Hematopoietic multipotent progenitor cell treated with erythropoietin and hydrocortisone succinate and interleukin-3 and kit ligand, for 17 days (in vitro differentiated cells): ENCODE measurements at places on chromosomes 16 and 17.

GRCh38 chr17:66764506-66764905 is 70.4 kb upstream of the CACNG5 start:
- DNase-seq, result no peak

DNA sequence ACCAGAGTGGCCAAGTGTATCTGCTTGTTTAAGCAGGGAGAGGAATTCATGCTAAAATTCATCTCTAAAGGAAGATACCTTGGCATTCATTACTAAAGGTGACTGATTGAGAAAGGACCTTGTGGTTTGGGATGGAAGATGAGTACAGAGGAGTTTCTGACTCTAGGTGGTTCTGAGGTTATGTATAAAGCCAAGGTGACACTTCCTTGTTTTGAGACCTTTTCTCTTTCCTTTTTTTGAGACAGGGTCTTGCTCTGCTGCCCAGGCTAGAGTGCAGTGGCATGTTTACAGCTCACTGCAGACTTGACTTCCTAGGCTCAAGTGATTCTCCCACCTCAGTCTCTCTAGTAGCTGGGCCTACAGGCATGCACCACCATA is 9.1 kb downstream of the ABHD15 start:
- no peak for DNase-seq

GRCh38 chr16:28078261-28078660 is 14.7 kb upstream of the GSG1L start:
- no peak for DNase-seq

DNA sequence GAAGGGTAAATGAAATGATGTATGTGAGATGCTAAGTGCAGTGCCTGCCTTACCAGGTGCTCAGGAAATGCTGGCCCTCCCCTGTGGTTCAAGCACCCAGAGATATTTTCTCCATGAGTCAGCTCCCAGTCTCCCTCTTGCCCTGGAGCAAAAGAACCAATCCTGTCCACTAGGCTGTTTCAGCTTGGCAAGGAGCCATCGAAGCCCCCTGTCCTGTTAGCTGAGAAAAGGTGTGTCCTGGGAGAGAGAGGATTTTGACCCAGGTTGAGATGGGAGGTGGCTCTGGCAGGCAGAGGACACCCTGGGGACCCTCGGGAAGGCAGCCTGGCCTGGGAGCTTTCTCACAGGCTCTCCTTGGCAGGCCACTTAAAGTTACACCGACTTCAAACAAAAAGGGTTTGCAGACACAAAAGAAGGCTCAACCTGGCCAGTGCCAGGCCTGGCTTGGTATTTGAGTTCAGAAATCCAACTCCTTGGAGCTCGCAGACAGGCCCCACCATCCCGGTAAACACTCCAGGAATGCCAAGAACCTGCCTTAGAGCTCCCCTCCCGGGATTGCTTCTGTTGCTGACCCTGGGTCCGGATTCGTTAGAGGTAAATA is 29.6 kb downstream of the NTN1 start:
- DNase-seq, result no peak

DNA sequence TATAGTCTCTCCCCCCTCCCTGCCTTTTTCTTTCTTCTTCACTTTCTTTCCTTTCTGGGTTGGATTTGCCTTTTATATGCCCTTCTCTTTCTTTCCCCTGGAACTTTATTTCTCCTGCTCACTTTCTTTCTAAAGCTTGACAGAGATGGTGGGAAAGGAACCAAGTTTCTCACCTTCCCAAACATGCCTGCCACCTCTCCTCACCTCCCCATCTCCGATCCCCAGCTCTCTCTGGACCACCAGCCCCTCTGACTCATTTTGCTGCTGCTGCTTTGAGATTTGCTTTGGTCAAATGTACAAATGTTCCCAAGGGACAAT is 6.7 kb upstream of the LHX1 start:
- no peak for DNase-seq

DNA sequence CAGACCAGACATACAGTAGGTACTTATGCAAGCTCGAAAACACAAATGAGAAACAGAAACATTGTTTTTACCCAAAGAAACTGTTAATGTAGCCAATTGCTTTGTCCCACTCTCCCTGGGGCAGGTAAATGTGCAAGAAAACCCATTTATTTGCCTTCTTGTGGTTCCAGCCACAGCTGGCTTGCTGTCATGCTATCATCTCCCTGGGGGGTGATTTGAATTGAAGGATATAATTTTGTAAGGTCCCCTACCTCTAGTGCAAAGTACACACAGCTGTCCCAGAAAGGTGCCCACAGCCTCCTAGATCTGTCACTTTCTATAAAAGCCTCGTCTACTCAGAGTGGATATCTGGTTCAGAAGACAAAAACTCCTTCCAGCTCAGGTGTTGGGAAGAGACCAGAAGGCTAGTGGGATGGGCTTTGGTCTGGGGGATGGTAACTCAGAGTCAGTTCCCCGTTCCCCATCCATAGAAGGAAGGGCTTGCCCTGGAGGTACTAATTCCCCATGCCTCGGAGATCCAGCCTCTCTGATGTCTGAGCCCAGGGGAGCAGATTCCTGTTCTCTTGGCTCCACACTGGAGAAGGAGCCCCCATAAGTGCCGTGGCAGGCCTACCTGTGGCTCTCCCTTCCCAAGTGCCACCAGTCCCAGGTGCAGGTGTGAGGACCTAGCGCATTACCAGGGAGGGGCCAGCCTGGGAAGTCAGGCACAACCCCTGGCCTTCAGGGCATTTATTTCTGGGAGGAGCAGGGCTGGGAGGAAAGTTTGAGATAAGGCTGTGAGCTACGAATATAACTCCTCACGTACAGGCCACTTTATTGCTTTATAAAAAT is 2.4 kb upstream of the PRR15L start:
- DNase-seq, result no peak

- no peak for DNase-seq
These were observed 1.6 kb upstream of the CD300A start for GRCh38 chr17:74464730-74465377.

DNA sequence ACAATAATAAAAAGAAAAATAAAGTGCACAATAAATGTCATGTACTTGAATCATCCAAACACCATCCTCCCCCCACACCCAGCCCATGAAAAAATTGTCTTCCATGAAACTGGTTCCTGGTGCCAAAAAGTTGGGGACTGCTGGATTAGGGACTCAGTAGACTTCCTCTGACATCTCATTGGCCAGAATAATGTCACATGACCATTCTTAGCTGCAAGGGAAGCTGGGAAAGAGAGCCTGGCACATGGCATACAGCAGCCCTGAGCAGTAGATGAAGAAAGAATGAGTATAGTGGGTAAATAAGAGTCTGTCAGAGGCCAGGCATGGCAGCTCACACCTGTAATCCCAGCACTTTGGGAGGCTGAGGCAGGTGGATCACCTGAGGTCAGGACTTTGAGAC is 12.5 kb downstream of the ITPRIPL2 start:
- no peak for DNase-seq

DNA sequence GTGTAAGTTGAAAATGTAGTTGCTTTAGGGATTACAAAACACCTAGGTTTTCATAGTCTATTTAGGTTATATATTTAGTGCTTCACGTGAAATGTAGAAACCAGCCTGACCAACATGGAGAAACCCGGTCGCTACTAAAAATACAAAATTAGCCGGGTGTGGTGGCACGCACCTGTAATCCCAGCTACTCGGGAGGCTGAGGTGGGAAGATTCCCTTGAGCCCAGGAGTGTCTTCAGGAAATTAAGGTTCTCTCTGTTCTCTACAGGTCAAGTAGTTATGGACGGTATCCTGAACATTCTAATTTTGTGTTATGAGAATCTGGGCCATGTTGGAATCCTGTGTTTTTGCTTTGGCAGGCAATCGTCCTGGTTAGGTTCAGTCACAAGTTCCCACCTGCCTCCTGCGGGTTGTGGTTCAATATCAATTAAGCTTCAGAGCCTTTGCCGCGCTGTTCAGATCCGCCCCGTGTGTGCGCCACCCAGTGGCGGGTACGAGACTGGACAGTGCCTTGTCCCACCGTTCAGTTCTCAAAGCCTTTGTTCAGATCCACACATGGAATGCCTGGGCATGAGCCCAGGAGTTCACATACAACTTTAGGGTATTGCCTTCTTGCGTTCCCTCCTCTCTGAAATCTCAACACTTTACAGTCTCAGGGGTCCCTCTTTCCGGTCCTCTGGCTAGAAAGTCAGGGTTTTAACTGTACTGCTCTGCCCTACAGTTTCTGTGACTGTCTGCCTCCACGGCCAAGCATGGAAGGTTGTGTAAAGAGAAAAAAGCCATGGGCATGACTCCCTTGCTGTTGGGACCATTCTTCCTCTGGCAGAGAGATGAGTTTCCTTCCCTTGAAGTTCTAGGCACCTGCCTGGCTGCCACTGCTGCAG is 41.7 kb downstream of the HEATR6 start:
- peak; percentile 70 for DNase-seq

DNA sequence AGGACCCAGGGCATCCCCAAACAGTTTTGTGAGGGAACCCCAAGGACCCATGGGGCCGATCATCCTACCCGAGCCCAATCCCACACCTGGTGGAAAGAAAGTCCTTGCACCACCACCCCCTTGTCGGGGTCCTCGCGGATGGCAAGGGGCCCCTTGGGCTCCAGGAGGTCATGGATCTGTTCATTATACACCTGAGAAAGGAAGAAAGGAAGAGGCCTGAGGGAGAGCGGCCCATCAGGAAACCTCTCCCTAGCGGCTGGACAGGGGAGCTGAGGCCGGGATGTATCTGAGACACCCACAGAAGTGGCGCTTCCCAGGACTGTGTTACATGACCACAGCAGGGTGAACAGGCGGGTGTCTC is 12.8 kb downstream of the KIF18B start:
- no peak for DNase-seq

DNA sequence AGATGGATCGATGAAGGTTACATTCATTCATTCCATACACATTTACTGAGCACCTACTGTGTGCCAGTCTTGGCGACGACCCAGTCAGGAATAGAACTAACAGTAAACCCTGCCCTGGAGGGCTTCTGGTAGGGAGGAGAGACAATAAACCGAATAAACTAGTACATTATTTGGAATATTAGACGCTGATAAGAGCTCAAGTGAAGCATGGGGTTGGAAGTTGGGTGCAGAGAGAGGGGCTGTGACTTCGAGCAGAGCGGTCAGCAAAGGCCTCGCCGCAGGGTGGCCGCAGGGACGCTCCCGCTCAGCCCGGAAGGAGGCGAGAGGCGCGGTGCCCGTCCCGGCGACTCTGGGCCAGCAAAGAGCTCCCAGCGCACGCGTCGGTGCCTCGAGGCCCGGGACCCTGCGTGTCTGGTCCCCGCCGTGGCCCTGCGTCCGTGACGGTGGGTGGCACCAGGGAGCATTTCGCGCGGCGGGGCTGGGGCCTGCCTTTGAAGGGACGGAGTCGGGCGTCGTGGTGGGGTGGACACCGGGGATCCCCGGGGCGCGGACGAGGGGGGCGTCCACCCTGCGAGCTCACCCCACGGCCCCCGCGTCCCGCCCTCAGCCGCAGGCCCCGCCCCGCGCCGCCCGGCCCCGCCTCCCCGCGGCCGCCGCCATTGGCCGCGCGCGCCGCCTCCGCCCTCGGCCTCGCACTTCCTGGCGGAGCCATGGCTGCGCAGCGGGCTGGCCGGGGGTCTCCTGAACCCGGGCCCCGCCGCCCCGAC is at the start of gene KLHL36:
Gene KLHL36, plus strand, starts transcription at position 684 of the 767 bp plus-strand sequence. CDS start 2,357 bp downstream, outside the sequence.
- peak; percentile 51 for DNase-seq

- no peak for DNase-seq
These were observed 560 bp upstream of the FAM20A start for GRCh38 chr17:68601565-68602288.

- no peak for DNase-seq
These were observed 14.6 kb downstream of the SMTNL2 start for GRCh38 chr17:4598776-4599504.

DNA sequence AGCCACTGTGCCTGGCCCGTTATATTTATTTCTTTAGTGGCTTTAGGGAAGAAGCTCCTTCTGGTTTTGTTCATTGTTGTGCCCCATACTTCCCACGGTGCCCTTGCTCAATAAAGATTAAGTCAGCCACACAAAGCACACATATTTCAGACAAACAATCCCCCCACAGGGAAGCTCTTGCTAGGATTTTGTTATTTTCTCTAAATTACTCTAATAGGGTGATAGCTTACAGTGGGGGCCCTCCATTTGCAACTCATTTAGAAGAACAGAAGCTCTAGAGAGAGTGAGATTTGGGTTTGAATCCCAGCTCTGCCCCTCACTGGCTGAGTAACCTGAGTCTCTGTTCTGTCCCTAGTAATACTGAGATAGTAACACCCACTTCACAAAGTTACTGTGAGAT is 499.9 kb downstream of the GRIN2A start:
- DNase-seq, result no peak

GRCh38 chr17:29255926-29256522 is 9.4 kb downstream of the CRYBA1 start:
- DNase-seq, result no peak

DNA sequence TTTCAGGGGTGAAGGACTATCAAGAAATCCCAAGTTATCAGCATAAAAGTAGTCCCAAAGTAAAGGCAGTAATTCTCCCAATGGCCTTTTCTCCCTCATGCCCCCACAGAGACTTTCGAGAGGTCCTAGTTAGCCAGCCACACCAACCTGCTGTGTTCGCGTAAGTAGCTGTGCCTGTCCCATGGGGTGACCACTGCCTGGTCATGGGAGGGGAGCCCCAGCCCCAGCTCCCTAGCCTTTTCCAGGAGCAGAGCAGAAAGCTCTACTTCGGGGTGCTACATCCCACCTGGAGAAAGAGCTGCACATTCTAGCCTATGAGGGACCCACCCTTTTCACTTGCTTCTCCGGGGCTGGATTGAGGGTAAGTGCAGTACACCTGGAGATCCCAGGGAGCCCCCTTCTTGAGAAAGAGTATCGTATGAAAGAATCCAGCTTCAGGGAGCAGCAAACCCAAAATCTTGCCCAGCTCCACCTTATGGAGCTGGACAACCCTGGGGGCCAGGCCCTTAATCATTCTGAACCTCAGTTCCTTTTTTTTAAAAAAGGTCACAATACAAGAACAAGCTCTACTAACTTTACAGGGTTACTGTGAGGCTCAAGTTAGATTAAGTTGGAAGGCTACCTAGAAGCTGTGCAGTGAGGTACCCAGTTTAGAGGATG is 8.6 kb upstream of the SOST start:
- DNase-seq, result no peak

GRCh38 chr16:71965223-71965622 is 35.0 kb downstream of the PKD1L3 start:
- no peak for DNase-seq

DNA sequence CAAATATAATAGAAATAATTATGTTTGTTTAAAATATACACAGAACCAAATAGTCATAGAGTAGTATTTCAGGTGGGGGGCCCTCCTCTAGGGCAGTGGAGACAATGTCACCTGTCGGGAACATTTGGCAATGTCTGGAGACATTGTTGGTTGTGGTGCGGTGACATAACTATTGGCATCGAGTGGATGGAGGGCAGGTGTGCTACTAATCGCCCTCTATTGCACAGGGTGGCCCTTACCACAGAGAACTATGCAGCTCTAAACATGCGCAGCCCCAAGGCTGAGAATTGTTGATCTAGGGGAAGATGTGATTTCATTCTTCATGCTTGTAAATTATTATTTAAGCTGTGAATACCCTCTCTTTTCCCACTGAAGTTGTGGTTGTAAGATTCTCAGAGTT is 594.0 kb downstream of the WWOX start:
- no peak for DNase-seq

- no peak for DNase-seq
These were observed 46.2 kb downstream of the ZFPM1 start for GRCh38 chr16:88499292-88499691.

- no peak for DNase-seq
These were observed 99.5 kb upstream of the CDC42EP4 start for GRCh38 chr17:73411313-73411747.

GRCh38 chr16:20072146-20072873 is 1.4 kb downstream of the GPR139 start:
- DNase-seq, result no peak
